Metanephros (tissue), 2 donors: ENCODE measurements at places on chromosomes 2 and 18. TPM values are rescaled to one million over a fixed set of nuclear protein-coding genes. Genes with fewer than 3 reads are reported as not detected.

Gene RHOB
- 233 TPM for total RNA-seq

Gene SCYGR4
- not detected for total RNA-seq

Gene GKN2
- total RNA-seq: 0.53 TPM

Gene DOK1
- 10.5 TPM for total RNA-seq

Gene GALNT13
- total RNA-seq: 1.1 TPM
